Right ventricle myocardium inferior (tissue), 1 donor: ENCODE measurements at places on chromosomes 2 and 18.

- DNase-seq: peak; percentile 54
Observed at GRCh38 chr2:10523406-10524189, 75.5 kb upstream of the ODC1 start.

GRCh38 chr2:55618025-55618274 is 528 bp upstream of the PPP4R3B start:
- no peak for DNase-seq

GRCh38 chr2:149101818-149102217 is 63.3 kb downstream of the LYPD6B start:
- DNase-seq: no peak

DNA sequence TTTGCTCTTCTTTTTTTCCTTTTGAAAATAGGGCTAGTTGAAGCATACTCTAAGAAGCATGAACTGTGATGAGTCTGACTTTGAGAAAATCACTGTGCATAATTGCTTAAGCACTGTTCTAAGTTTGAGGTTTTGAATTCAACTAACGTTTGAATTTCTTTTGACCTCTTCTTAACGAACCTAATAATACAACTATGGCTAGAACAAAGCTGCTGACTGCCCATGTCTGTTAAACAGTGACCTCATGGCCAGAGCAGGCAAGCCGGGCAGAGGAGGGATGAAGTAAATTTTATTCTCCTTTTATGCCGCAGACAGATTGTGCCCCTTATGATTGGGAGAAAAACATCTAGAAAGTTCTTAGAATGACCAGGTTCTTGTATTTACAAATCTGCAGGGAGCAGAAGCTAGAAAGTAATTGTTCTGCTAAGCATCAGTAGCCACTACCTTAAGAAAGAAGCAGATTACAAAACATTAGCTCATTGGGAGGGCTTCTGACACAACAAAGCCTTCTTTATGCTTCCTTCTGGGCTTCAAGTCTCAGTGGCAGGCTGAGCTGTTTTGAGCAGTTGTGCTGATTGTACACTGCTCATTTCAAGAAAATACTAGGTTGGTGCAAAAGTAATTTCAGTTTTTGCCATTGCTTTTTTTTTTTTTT is 97.8 kb upstream of the RASGRP3 start:
- DNase-seq: no peak

DNA sequence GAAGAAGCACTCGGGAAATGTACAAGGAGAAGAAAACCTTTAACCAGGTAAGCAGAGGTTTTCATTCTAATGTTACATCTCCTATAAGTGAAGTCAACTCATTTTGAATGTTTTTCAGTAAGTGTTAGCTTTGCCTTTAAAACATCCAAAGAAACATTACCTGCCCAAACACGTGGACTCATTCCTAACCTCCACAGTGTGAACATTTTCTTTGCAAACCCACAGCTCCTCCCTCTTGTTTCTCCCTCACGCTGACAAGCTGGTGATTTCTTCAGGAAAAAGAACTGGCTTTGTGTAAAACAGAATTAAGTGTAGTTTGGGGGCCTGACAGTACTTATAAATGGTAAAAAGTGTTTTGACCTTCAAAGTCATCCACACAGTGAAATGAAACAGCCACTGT is 72.5 kb downstream of the MTCL1 start:
- DNase-seq: no peak

DNA sequence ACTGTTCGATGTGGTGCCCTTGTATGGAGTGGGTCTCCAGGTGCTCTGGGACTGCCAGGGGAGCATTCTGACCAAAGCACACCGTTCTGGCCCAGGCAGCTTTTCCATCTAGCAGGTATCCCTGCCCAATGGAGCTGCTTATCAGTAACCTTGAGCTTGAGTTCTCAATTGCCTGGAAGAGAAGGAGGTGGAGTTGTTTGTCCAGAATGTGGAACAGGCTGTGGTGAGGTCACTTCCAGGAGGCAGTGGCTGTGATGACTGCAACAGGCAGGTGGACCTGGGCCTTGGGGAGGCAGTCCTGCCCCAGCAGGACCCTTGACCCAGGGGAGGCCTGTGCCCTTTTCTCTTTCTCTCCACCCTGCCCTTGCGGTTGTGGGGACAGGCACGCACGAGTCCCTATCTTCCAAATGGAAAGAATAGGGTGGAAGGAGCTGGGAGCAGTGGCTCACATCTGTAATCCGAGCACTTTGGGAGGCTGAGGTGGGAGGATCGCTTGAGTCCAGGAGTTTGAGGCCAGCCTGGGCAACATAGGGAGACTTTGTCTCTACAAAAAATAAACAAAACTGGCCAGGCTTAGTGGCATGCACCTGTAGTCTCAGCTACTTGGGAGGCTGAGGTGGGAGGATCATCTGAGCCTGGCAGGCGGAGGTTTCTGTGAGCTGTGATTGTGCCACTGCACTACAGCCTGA is 66.2 kb upstream of the MCFD2 start:
- no peak for DNase-seq

- DNase-seq: no peak
Observed at GRCh38 chr18:54130177-54130576, 94.3 kb downstream of the MBD2 start.
